ENCODE measurements at places on chromosomes 2 and 18.

GRCh38 chr2:54964271-54964670 lies 86.0 kb downstream of the RTN4 start:
- no peak for DNase-seq

DNA sequence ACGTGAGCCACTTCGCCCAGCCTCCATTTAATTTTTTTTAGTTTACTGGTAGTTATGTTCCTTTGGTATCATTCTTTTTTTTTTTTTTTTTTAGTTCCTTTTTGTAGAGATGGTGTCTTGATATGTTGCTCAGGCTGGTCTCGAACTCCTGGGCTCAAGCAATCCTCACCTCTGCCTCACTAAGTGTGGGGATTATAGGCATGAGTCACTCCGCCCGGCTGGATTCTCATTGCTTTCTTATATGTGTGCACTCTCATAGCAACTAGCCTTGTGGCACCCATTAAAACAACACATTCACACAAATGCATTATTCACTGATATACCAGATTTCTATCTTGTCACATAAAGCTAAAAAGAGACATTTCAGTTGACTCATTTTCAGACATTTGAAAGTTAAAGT lies 4.2 kb downstream of the TTC27 start:
- no peak for DNase-seq

GRCh38 chr2:9263428-9263827 lies 56.8 kb downstream of the ASAP2 start:
- no peak for DNase-seq

DNA sequence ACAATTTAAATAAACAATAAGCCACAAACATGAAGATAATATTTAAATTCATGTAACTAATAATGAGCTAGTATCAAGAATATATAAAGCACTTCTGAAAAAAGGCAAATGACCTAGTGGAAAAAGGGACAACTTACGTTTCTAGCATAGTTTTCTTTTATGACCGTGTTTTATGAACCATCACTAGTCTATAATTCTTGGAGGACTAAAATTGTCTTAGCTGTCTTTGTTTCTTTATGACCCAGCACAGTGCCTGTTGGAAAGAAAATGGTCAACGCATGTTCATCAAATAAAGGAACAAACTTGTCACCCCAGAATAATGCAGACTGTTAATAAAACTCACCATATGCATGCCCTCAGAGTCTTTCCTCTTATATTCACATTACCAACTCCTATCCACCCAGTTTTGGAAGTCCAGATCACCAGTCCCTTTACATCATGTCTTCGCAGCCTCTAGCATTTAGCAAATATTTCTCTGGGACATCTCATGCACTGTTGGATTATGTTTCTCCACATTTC lies 57.4 kb upstream of the GRB14 start:
- no peak for DNase-seq

- no peak for DNase-seq
These were observed 49.7 kb downstream of the TRIB2 start for GRCh38 chr2:12766421-12766879.

DNA sequence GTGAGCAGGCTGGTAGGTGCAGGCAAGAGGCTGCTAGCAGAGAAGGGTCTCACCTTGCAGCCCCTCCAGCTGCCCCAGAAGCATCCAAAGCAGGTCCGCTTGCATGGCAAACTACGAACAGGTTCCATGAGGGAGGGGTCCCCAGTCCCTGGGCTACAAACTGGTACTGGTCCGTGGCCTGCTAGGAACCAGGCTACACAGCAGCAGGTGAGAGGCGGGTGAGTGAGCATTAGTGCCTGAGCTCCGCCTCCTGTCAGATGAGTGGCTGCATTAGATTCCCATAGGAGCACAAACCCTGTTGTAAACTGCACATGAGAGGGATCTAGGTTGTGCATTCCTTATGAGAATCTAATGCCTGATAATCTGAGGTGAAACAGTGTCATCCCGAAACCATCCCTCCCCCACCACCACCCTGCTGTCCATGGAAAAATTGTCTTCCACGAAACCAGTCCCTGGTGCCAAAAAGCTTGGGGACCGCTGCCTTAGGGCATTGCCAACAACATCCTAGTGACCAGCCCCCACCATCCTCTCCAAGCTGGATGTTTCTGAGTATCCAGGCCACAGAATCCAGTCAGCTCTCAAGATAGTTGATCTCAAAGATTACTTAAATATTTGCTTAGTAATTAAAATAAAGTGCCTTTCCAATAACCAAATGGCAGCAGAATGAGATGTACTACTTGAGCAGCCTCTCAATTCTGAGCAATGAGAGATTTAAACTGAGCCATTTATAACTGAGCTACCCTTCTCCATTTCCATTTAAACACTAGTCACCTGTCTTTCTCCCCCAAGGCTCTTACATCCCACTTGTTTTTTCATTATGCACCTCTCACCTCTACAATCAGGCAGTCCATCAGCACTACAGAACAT lies 32.4 kb downstream of the LRP2 start:
- DNase-seq = no peak
